Stimulated activated CD8-positive, alpha-beta memory T cell treated with anti-CD3 and anti-CD28 coated beads, Interleukin-4, amount 100 ng/mL, for 4 hours (primary cell): ENCODE measurements at places on chromosomes 16 and 17.

GRCh38 chr16:11263737-11264136 lies 5.4 kb downstream of the TNP2 start:
- no peak for DNase-seq

DNA sequence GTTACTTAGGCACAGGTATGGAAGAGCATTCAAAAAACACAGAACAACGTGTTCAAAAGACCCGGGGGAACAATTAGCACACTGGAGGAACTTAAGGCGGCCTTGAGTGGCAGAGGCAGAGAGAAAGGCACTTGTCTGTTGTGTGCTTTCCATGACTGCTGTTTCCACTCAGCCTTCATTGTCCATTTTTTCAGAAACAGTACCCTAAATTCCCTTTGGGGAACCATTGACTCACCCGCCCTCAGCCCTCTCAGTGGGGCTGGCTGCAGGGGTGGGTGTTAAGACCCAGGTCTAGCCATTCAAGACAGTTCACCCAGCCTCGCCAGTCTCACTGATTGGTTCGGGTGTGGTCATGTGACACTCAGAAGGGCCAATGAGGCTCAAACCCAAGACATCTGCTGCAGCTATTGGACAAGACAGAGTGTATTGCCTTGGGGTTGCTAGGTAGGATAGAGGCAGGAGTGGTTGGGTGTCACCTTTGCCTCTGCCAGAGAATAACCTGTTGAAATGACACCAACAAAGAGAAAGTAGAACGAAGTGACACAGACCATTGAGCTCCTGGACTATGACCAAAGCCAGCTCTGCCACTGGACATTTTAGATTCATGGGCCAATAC lies 19.6 kb upstream of the CEP20 start:
- DNase-seq, result no peak

DNA sequence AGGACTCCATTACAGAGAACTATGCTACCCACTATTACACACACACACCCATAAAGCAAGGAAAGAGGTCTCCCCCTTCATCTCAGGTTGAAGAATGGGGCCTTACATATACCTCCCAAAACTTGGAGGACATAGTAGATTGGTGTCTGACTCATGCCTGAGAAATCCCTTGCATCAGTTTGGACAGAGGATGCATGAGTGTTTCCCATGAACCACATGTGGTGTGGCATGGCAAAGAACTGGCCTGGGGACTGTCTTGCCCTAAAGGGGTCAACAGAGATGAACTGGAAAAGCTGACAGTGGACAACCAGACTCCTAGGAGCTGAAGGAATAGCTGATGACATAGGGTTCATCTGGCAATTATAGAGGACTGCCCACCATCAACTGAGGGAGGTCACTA lies 54.0 kb downstream of the DYNLRB2 start:
- DNase-seq, result no peak

DNA sequence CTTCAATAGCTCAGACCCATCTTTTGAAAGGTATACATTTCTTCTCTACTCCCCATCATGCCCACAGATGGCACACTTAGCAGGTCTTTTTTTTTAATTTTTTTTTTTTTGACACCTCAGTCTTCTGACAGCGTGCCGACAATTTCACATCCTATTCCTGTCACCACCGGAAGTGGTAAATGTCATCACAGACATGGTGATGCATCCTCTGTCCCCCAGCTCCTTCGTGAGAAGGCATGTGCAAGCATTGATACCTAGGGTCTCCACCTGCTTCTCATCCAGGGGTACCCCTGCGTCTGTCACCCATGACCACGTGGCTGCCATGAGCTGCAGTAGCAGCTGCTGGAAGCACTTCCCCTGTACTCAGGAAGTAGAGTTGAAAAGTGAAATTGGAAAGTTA lies 35.6 kb downstream of the ELAC2 start:
- DNase-seq, result no peak

GRCh38 chr16:57422026-57422944 lies 17.7 kb downstream of the CCL17 start:
- DNase-seq, result no peak

- DNase-seq, result no peak
These were observed 17.2 kb upstream of the CACNG1 start for GRCh38 chr17:67027031-67027628.

DNA sequence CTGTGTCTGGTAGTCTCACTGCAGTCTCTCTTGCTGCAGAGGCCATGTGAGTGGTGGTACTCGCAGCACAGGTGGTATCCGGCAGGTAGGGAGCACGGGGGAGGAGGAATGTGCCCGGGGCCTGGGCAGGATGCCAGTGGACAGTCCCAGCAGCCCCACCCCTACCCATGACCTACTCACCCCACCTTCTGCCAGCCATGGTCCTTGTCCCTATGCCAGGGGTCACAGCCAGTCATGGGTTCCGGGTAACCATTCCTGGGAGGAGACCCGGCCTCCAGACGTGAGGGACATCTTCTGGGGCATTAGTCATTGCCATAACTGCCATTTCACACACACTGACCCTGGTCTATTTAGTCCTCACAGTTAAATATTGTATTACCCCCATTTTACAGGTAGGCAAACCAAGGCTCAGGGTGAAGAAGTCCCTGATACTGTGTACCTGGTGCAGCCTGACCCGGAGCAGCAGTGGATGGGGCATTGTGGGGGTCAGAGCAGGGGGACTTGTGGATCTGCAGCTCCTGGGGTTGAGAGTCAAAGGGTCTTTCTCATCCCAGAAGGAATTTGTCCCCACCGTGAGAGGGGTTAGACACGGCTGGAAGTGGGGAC lies 58.8 kb upstream of the TAC4 start:
- DNase-seq, result no peak

DNA sequence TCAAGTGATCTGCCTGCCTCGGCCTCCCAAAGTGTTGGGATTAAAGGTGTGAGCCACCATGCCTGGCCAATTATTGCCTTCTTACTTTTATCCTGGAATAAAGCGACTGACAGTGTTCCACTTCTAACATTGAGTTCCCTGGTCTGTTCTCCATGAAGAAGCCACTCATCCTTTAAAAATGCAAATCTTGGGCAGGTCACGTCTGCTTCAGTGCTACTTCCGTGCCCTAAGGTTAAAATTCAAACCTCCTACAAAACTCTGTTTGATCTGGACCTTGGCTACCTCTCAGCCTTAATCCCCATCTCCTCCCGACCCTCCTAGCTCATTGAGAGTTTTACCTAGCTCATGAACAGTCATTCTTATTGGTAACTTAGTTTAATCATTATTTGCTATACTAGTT lies 9.6 kb upstream of the SHISA9 start:
- no peak for DNase-seq

DNA sequence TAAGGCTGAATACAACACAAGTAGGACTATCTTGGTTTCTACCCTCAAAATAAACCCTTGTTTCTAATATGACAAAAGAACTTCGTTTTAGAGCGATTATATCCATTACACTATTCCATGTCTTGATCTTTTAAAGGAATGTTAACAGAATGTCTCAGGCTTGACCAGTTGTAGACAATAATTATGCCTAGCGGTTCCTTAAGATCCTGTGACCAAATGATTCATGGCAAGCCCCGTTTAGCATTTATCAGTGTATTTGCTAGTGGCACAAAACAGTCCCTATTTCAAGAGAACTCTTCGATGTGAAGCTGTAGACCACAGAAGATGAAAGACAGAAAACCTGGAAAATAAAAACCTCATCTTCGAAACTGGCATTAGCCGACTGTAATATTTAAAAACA lies 200.9 kb upstream of the SOX9 start:
- no peak for DNase-seq

DNA sequence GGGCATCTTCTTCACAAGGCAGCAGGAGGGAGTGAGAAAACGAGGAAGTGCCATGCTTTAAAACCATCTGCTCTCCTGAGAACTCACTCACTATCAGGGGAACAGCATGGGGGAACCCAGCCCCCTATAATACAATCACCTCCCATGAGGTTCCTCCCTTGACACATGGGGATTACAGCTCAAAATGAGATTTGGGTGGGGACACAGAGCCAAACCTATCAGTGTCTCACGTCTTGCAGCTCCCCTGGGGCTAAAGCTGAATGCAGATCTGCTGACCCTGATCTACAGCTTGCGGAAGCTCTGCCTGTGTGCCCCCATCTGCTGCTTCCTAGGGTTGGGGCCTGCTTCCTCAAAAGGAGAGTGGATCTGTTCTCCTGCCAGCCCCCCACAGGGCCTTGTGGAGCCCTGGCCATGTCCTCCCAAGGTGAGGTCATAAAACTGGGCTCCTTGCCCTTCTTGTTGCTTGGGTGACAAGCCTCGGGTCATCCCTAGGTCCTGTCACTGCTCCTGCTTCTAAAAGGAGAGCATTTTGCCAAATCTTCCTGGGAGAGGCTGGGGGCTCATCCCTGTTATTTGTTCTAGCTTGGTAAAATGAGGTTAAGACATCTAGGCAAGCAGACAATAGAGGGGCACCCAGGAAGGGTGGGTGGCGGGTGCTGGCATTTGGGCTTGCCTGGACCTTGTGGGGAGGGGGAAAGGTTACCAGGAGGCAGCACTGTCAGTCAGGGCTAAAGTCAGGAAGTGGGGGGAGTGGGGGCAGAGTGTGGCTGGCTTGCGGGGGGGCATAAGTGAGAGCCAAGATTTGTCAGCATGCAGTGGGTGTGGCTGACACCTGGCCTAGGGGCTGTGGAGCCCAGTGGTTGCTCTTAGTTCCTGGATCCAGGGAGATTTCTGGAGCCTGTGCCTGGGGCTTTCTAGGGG lies 16.0 kb downstream of the KRT33A start:
- no peak for DNase-seq

- DNase-seq, result no peak
These were observed 511.1 kb downstream of the CDH13 start for GRCh38 chr16:83137894-83138293.

- no peak for DNase-seq
These were observed 59.2 kb upstream of the MARCHF10 start for GRCh38 chr17:62867303-62867702.

GRCh38 chr16:56737539-56737938 lies 7.6 kb downstream of the NUP93 start:
- no peak for DNase-seq

GRCh38 chr16:4588961-4589360 lies 25.7 kb downstream of the UBALD1 start:
- no peak for DNase-seq

DNA sequence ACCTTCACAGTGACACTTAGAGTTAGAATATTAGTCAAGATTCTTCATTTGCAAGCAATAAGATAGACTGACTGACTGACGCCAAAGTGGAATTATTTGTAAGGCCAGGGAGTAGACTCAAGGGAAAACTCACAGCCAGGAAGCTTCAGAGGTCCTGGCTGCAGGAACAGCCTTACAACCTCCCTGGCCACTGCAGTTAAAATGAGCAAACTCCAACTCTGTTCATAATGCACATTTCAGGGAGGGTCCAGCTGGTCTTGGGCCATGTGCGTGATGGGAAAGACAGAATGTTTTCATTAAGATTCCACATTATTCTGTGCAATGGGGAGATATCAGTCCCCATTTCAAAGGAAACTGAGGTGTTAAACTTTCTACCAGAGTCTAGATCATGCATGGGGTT lies 9.9 kb downstream of the CAPNS2 start:
- no peak for DNase-seq
